ENCODE measurements at places on chromosomes 7 and 10. TPM values are rescaled to one million over a fixed set of nuclear protein-coding genes. Genes with fewer than 3 reads are reported as not detected.
A peak's percentile ranks its signal among the peaks of the same experiment; 100 is the strongest.

- no peak for DNase-seq
Observed at GRCh38 chr10:115711306-115711705, 561.7 kb downstream of the GFRA1 start.

Gene AKR1E2
- 25.3 TPM for total RNA-seq

DNA sequence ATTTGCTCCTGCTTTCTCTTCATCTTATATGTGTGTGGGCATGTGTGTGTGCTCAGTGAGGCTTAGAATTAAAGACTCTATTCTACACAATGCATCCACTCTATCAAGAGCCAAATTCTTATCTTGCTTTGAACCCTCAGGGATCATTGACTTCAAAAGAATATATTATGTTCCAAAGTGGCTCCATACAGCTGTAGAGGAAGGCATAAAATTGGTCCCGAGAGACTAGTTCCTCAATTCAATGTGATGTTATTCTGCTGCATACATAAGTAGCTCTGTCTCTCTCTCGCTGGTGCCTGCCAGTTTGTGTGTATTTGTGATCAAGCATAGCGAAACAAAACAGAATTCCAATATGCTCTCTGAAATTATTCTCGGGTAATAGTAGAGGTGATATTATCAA lies 997.9 kb upstream of the POT1 start:
- peak; percentile 10 for DNase-seq

Gene OPALIN
- total RNA-seq: not detected
